ENCODE measurements at places on chromosomes 5 and 9. TPM values are rescaled to one million over a fixed set of nuclear protein-coding genes. Genes with fewer than 3 reads are reported as not detected.

The SPATA31A6 gene
- total RNA-seq: not detected

The ZNF608 gene
- 19.1 TPM for total RNA-seq

The TEX48 gene
- total RNA-seq: not detected

DNA sequence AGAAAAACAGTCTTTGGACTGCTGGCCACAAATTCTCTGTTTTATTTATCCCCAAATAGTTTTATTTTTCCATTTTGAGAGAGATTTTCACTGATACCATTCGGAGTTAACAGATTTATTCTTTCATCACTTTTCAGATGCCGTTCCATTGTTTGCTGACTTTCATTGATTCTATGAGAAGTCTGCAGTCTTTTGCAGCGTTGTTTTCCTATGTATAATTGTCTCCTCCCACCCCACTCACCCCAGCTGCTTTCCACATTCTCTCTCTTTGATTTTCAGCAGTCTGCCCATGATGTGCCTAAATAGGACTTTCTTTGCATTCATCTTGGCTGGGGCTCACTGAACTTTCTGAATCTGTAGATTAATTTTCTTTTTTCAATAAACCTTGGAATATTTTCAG lies 107.6 kb downstream of the C9orf50 start:
- no peak for DNase-seq

GRCh38 chr9:85522459-85523092 lies 219.2 kb downstream of the AGTPBP1 start:
- DNase-seq: no peak

All from Daoy (cell line).